Stimulated activated CD4-positive, alpha-beta T cell treated with anti-CD3 and anti-CD28 coated beads, Interleukin-1b, Interleukin-23, amount 100 ng/mL, for 1 hour (primary cell): ENCODE measurements at places on chromosomes 12 and 14.
A peak's percentile ranks its signal among the peaks of the same experiment; 100 is the strongest.

- DNase-seq = no peak
These were observed 4.4 kb upstream of the HCFC2 start for GRCh38 chr12:104059963-104060362.

DNA sequence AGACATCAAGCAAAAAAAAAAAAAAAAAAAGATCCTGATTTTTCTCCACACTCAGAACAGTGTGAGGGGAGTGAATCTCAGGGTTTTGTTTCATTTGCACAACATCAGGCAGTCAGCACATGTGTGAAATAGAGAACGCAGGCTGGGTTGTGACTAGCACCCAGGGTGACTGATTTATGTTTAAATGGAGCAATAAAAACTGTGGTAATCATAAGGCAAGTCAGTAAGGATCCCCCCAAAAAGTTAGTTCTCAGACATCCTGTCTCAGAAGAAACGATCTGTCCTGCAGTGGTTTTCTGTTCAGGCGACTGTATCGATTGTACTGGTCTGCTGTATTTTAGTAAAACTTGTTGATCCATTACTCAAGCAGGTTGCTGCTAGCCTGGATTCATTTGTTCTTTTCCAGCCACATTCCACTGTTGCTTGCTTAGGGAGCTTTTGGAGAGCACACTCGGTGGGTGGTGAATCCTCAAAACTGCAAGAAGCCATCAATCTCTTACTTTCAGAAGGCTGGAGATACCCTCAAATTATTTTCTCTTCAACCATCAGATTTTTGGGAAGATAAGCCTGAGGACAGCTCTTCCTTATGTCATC, 107.1 kb downstream of the DACT1 start:
- no peak for DNase-seq

GRCh38 chr12:62914443-62915203, 20.3 kb downstream of the PPM1H start:
- DNase-seq = no peak

DNA sequence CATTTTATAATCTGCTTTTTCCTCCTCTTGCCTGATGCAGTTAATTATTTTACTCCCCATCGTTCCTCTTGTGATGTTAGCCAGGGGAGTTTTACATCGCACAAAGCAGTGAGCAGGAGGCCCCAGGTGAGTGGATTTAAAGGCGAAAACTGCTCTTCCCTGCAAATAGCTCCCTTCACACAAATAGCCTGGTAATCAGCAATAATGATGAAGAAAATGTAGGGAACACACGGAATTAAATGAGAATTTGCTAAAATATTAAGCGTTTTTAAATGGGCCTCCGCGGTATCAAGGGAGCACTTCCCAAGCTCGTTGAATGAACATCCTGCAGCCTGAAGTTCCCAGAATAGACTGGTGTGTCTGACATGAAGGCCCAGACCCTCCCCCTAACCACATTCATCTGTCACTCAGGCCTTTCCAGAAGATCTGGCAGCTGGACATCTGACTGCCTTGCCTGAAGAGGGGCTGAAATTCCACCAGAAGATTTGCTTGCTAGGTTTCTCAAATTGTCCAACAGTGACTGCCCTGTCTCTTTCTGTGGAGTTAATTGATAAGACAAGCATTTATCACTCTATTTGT, 127.2 kb downstream of the CCDC60 start:
- no peak for DNase-seq

DNA sequence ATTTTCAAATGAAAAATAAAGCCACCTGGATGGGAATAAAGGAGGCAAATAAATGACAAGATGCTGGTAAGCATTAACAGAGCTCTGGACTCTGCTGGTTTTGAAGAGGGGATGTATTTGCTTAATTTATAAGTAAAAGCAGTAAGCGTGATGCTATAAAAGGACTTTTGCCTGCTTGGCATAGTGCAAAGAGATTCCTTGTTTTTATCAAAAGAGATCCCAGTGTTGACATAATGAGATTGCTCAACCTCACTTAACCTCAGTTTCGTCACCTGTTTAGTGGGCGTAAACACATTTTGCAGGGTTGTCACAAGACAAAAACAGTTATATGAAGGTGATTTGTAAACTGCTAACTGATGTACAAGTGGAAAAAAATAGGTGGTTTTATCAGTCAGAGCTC, 13.8 kb downstream of the ASCL1 start:
- DNase-seq = no peak

- no peak for DNase-seq
These were observed 404.5 kb upstream of the TBX3 start for GRCh38 chr12:115088328-115088994.

- DNase-seq = no peak
These were observed 5.0 kb upstream of the CCND2 start for GRCh38 chr12:4268329-4269181.

DNA sequence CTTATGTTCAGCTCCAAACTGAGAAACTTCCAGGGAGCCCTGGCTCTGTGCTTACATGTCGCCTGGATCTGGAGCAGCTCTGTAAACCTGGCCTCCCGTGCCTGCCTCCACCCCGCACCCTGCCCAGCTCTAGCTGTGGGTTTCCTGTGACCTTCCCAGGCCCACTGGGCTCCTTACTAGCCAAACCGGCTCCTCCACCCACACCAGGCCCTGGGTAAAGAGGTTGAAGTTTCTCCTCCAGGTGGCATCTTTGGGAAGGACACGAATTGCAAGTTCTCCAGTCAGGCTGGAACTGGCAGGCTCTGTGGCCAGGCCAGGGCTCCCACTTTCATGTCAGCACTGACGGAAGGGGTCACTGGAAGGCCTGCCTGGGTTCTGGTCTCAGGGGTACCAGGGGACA, 60.9 kb upstream of the ZFP36L1 start:
- DNase-seq = no peak

- DNase-seq = no peak
These were observed 14.4 kb downstream of the ART4 start for GRCh38 chr12:14828892-14829291.

GRCh38 chr14:101481557-101481956, 79.7 kb upstream of the DIO3 start:
- DNase-seq = no peak

DNA sequence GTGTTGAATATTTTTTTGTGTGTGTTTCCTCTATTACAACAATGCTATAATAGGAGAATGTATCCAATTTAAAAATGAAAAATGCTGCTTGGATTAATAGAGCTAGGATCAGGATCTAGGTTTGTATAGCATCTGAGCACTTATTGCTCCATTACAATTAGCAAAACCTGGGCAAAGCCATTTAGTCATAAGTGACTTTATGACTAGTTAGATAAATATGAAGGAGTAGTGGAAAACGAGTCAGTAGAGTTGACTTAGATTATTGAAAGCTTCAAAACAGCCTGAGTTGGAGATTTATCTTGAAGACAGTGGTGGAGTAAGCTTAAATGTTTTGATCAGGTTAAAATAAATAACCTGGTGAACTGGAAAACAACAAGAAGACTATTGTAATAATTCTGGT, 2.8 kb downstream of the MED21 start:
- no peak for DNase-seq

DNA sequence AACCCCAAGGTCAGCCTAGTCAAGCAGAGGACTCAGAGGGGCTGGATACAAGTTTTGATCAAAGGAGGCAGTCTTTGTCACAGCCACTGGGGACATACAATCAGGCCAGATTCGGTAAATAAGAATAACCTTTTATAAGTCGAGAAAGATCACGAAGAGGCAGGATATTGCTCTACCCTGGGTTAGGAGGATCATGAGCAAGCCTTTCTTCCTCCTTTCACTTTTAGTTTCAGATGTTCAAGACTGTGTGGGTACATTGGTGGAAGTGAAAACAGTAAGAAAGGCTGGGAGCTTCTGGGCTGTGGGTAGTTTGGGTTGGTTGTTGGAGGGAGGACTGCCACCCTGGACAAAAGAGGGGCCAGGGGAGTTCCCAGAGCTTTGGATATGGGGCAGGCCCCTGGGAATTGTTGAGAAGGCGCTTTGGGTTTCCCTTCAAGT, 127.7 kb downstream of the SNAPC1 start:
- DNase-seq = peak; percentile 4

DNA sequence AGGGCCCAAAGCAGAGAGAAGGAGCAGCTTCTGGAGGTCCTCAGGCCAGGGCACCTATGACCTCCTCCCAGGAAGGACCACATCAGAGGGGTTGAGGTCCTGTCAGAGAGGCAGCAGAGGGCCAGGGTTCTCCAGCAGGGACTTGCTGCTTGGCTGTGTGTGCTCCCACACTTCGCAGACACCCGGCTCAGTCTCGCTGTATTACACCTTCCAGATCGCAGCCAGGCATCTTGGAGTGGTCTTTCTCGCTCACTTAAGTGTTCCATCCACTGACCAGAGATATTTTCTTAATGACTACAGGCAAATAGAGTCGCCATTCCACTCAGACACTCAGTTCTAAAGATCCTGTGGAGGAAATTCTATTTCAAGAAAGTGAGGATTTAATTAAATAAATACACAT, 84.3 kb downstream of the PRIMA1 start:
- DNase-seq = no peak

DNA sequence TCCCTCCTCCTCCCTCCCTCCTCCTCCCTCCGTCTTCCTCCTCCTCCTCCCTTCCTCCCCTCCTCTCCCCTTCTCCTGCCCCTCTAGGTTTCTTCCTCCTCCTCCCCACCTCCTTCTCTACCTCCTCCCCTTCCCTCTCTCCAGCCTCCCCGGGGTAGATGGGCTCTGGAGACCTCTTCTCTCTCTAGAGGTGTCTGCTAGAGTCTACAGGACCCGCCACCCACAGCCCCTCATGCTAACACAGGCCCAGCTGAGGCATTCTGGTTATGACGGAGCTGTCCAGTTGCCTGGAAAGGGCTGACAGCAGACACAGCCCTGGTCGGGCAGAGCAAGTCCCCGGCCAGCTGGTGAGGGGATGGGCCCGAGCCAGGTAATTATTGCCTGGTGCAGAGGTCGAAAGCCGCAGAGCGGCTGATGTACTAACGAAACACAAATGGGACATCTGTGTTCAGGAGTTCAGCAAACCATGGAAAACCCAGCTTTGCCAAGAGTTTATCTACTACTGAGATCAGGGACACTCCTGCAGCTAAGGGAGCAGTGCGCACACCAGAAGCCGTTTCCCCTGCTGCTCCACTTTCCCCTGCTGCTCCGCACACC, 96.2 kb downstream of the PAPOLA start:
- no peak for DNase-seq

GRCh38 chr14:95609398-95609990, 74.6 kb downstream of the GLRX5 start:
- DNase-seq = no peak

GRCh38 chr14:69572841-69573135, 1.9 kb downstream of the CCDC177 start:
- DNase-seq = no peak

DNA sequence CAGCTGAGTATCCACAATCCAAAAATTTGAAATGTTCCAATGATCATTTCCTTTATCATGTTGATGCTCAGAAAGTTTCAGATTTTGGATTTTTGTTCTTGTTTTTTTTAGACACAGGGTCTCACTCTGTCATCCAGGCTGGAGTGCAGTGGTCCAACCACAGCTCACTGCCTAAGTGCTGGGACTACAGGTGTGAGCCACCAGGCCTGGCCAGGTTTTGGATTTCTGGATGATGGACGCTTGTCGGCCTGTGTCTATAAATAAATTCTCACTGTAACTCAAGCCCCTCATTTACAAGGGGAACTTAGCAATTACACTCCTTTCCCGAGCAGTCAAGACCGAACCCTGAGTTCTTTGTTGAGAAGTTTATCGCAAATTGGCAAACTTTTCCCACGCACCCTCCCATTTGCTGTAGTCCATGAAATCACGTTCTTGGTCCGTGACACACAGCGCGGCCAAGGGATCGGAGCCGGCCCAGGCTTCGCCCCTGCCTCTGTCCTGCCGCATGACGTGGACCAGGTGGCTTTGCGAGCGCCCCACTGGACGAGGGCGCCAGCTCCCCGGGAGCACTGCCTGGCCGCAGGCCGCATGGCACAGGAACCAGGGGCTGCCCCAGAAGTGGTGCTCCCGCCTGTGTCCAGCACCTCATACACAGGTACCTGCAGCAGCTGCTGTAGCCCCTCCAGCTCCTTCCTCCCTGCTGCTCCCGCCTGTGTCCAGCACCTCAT, 14.0 kb upstream of the ANKLE2 start:
- no peak for DNase-seq

- DNase-seq = no peak
These were observed 28.0 kb downstream of the TRAFD1 start for GRCh38 chr12:112153181-112153892.

- DNase-seq = no peak
These were observed 19.9 kb upstream of the PHC1 start for GRCh38 chr12:8894378-8894777.

DNA sequence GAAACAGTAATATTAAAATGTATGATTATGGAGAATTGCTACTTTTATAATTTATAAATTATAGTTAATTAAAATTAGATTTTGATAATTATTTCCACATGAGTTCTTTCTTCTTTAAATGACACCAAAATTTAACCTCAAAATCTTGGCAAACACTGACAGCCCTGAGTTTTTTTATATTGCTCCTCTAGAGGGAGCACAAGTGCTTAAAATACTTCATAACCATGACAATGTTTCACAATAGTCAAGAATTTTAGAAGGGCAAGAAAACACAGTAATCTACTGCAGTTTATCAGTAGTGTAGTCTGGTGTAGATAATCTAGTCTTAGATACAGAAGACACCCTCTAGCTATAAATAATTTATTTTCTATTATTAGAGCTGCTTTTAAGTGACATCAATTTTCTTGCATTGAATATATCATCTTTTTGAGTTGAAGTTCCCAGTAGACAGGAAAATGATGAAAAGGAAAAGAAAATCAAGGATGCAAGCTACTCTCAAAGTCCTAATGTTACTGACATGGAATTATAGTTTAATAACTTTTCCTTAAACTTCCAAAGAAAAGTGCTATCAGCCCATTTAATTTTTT, 14.3 kb upstream of the PTGER2 start:
- no peak for DNase-seq

GRCh38 chr14:62943202-62943601, 102.1 kb downstream of the KCNH5 start:
- DNase-seq = no peak

DNA sequence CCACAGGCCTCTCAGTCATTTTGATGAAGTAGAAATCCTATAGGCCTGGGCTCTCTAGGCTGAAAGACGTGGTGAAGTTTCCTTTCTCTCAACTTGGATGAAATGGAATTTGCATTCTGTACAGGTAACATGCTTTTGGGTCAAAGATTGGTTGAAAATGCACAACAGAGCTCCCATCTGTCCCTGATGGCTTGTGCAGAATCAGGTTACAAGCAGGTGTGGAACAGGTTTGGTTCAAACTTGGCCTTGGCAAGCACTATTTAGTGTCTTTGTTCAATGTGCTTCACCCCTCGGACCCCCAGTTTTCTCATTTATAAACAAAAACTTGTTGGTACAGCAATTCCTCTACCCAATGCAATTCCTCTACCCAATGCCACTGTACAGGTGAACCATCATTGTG, 1493.0 kb downstream of the AACS start:
- no peak for DNase-seq

DNA sequence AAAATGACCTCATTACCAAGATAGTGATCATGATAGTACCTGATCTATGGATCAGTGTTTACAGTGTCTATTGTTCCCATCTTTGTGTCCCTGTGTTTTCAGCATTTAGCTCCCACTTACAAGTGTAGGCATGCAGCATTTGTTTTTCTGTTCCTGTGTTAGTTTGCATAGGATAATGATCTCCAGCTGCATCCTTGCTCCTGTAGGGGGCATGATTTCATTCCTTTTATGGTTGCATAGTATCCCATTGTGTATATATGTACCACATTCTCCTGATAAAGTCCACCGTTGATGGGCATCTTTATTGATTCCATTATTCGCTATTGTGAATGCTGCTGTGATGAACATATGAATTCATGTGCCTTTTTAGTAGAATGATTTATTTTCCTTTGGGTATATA, 215.4 kb upstream of the NAV3 start:
- DNase-seq = no peak
